H4 (cell line): ENCODE measurements at places on chromosomes 13 and 19. TPM values are rescaled to one million over a fixed set of nuclear protein-coding genes. Genes with fewer than 3 reads are reported as not detected.
A peak's percentile ranks its signal among the peaks of the same experiment; 100 is the strongest.

ZNF865 gene
- total RNA-seq, result 1.0 TPM in 2 replicates

MEDAG gene
- total RNA-seq, result not detected in 2 replicates

BCAM gene
- 5.8 and 6.2 TPM in 2 replicates for total RNA-seq

RNF17 gene
- not detected in 2 replicates for total RNA-seq

ZNF225 gene
- total RNA-seq, result 1.7 and 1.8 TPM in 2 replicates

OCEL1 gene
- total RNA-seq, result 6.8 and 8.8 TPM in 2 replicates

ZNF763 gene
- total RNA-seq, result 0.02 TPM in 1 of 2 replicates, not detected in the other

NKPD1 gene
- 0.19 TPM in 1 of 2 replicates, not detected in the other for total RNA-seq

TSHZ3 gene
- 5.4 and 7.1 TPM in 2 replicates for total RNA-seq

KLK15 gene
- total RNA-seq, result not detected in 2 replicates

PDX1 gene
- total RNA-seq, result not detected in 2 replicates

CAPN12 gene
- not detected in 2 replicates for total RNA-seq

SOHLH2 gene
- total RNA-seq, result 0.33 TPM in 1 of 2 replicates, not detected in the other

COX6B1 gene
- 1,937 and 2,103 TPM in 2 replicates for total RNA-seq

ZNF253 gene
- 2.6 and 5.7 TPM in 2 replicates for total RNA-seq

SPRED3 gene
- total RNA-seq, result 0.10 and 1.4 TPM in 2 replicates

SIGLEC6 gene
- total RNA-seq, result not detected in 2 replicates

DNA sequence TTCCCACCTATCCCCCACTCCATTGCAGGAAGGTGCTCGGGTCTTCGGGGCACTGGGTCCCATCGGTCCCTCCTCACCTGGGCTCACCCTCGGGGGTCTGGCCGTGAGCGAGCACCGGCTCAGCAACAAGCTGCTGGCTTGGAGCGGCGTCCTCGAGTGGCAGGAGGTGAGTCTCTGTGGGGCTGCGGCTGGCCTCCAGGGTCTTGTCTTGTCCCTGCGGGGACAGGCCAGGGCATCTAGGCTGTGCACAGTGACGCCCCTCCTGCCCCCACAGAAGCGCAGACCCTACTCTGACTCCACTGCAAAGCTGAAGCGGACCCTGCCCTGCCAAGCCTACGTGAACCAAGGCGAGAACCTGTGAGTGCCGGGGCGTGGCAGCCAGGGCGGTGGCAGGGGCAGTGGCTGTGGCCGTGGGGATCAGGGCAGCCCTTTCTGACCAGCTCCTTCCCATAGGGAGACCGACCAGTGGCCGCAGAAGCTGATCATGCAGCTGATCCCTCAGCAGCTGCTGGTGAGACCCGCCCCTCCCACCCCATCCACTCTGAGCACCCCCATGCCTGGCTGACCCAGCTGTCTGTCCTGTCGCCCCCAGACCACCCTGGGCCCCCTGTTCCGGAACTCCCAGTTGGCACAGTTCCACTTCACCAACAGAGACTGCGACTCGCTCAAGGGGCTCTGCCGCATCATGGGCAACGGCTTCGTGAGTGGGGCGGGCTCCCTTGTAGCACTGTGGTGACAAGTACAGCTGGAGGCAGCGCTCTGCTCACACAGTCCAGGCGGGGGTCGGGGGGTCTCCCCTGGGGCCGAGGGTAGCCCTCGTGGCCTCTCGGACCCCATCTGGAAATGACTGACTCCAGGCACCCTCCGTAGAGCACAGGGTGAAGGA is 3.7 kb downstream of the PTOV1 start:
- no peak for DNase-seq

DNA sequence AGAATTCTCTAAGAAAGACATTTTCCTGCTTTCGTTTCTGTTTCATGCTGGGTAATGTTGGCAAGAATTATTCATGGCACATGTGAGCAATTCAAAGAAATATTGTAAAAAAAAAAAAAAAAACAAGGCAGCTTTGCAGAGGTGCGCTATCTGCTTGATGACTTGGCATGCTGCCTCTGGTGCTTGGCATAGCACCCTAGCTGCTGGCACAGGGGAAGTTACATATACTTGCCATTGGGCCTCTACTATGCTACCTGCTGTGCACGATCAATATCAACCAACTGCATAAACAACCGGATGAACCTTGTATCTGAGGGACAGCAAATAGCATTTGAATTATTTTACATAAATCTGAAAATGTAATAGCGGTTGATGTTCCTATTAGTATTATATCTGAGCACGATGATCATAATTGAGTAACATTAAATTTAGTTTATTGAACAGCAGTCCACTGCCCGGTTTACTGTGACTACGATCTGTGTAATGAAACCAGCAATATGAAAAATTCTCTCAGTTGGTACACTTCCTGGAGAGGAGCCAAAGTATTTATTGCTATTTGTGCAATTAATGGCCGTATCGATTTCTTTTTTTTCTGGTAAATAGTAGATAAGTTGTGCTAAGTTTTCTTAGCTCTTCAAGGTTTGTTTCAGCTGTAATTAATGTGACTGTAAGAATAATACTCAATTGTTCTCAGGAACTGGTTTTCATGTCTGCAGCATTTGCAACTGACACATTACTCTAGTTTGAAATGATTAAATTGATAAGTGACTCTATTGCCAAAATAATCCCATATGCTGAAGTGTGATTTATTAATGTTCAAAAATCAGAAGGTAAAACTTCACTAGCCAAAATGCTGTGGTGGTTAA is 717.3 kb downstream of the DACH1 start:
- DNase-seq, result no peak

- peak; percentile 27 for DNase-seq
Observed at GRCh38 chr19:30968210-30968609, 381.0 kb downstream of the TSHZ3 start.

- DNase-seq, result no peak
Observed at GRCh38 chr13:45303026-45303425, 38.0 kb downstream of the TPT1 start.

DNA sequence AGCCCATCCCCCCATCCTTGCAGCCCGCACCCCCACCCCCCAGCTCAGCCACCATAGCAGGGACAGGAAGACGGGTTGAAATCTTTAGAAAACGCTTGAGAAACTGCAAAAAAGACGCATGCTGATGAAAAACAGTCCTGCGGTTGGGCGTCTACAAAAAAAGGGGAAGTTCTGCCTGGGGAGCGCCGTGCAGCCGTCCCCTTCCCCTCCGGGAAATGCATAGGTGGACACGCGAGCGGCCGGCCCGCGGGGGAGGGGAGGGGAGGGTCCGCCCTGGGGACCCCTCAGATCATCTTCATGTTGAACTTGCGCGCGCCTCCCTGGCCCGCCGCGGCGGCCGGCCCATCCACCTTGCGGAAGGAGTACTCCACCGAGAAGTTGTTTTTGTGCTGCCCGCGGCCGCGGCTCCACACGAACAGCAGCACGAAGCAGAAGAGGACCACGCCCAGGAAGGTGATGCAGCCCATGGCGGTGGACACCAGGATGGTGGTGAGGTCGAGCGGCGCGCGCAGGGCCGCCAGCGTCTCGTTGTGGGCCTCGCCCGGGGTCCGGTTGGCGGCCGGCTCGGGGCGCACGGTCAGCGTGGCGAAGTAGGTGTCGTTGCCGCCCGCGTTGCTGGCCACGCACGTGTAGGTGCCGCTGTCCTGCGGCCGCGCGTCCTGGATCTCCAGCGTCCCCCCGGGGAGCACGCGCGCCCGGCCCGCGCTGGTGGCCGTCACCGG is 7.9 kb upstream of the PEAK3 start:
- DNase-seq, result no peak

DNA sequence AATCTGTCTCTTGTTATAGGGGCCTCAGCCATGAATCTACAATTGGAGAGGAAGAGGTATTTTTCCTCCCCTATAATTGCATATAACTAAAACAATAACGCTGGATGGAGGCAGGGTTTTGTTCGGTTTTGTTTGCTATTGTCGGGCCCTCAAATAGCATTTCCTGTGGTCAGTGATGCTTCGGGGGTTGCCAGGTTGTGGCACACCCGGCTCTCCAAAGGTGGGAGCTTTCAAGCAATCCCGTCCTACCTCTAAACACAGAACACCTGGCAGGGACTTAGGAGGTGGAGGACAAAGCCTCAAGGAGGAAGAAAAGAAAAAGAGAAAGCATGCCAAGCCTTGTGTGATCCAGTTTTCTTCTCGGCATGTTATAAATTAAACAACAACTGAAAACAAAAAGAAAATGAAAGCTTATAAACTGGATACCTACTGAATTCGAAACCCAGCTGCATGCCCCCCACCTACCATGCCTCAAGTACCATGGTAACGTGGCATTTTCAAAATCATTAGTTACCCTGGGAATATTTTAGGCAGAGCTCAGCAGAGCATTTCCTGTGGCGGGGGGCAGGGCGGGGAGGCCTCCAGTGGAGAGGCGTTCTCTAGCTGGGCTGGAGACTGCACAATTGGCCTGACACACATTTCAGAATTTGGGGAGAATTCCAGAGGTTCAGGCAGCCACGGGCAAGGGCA is 213.8 kb downstream of the DCLK1 start:
- no peak for DNase-seq

- no peak for DNase-seq
Observed at GRCh38 chr19:44948237-44948636, 2.4 kb downstream of the APOC2 start.

- peak; percentile 48 for DNase-seq
Observed at GRCh38 chr19:42440357-42441048, 2.2 kb downstream of the CXCL17 start.

GRCh38 chr19:35130761-35131720 is 3.8 kb downstream of the LGI4 start:
- no peak for DNase-seq

GRCh38 chr13:29538652-29539040 is 56.8 kb downstream of the SLC7A1 start:
- DNase-seq, result no peak

DNA sequence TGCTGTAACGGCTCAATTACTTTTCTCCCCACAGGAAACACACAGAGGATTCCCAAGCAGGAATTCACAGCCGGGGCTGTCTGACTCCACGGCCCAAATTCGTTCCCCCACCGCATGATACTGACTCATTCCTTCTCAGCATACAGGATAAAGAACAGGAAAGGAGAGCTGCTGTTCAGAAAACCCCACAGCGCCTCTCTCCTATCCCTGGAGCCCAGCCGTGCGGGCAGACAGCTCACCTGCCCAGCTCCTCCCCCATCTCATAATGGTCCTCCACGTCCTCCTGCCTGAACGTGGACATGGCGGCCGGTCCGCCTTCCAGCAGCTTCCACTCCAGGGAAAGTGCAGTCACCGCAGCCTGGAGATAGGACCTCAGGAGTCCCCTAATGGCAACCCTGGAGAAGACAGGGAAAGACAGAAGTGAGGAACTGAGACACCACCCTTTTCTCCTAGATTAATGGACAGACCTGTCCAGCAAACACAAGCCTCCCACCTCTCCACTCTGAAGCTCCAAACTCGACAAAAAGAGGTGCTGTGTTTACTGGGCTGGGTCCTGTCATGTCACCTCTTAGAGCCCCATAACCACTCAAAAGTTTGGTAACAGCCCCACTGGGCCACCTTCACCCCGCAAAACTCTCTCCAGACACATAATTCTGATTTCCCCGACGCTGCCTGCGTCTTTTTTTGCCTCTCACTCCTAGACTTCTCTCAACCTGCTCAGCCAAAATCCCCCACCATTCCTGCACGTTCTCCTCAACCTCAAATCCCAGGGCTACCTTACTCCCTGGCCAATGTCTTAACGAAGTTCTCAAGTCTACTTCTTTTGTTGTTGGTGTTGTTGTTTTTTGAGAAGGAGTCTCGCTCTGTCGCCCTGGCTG is 1.2 kb downstream of the DAPK3 start:
- peak; percentile 59 for DNase-seq

GRCh38 chr13:83773961-83774360 is 108.3 kb downstream of the SLITRK1 start:
- DNase-seq, result no peak

DNA sequence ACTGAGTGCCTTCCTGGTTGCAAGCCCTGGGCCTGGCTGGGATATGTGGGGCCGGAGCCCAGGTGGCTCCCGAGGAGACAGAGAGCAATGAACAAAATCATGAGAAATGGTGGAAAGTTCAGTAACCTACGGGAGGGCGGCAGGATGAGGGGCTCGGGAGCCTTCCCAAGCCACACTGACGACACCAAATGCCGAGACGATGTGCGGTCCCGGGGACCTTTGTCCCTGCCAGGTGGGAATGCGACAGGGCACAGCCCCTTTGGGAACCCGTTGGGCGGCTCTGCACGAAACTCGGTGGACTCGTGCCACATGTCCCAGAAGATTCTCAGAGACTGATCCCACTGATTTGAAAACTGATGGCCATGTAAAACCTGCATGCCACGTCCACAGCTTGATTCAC is 11.7 kb upstream of the ZNF14 start:
- no peak for DNase-seq

- peak; percentile 9 for DNase-seq
Observed at GRCh38 chr13:97659602-97660001, 225.6 kb downstream of the RAP2A start.

DNA sequence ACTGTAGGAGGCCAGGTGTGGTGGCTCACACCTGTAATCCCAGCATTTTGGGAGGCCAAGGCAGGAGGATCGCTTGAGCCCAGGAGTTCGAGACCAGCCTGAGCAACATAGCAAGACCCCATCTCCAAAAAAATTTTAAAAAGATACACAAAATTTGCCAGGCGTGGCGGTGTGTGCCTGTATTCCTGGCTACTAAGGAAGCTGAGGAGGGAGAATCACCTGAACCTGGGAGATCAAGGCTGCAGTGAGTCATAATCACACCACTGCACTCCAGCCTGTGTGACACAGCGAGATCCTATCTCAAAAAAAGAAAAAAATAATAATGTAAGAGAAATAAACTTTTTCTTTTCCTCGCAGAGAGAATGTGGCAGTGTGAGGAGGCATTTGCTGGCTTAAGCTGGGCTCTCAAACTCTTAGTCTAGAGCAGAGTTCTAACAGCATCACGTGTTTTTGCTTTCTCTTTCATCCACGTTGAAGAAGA is 21.1 kb downstream of the FAM187B start:
- DNase-seq, result no peak

- DNase-seq, result no peak
Observed at GRCh38 chr19:46076031-46076880, 35.5 kb upstream of the IGFL4 start.
